NCI-H345 (cell line): ENCODE measurements at places on chromosomes 5 and 9.

DNA sequence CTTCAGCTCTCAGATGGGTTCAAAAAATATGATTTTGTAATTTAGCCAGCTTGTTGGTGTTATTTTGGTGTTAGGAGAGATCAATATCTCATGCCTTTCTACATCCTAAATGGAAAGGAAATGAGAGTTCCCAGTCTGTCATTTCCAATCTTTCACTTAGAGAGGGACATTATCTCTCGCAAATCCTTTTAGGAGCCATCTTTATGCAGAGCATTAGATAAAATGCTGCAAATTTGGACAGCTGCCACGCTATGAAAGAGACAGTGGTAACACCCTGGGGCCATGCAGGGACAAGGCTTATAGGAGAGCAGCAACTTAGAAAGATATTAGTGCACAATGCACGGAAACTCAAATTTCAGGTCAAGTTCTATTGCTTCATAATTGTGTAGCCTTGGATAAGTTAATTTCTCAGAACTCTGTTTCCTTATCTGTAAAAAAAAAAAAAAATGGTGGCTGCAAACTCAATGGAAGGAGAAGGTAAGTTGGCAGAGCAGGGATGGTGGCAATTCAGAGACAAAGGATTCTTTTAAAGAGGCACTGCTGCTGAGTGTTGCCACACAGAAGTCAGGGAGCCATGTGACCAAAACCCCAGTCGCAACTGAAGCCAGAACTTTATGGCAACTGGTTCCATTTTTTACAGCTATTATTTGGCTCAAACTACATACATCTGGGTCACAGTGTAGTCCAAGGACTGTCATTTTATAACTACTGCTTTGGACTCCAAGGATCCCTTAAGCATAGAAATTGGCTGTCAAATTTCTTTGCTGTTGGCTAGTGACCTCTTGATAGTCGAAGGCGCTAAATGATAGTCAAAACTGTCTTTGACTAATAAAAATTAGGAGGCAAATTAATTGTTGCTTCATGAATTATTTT lies 210.2 kb downstream of the FRMD3 start:
- DNase-seq: peak; percentile 4

GRCh38 chr9:4574657-4575243 lies 84.5 kb downstream of the SLC1A1 start:
- DNase-seq: no peak

DNA sequence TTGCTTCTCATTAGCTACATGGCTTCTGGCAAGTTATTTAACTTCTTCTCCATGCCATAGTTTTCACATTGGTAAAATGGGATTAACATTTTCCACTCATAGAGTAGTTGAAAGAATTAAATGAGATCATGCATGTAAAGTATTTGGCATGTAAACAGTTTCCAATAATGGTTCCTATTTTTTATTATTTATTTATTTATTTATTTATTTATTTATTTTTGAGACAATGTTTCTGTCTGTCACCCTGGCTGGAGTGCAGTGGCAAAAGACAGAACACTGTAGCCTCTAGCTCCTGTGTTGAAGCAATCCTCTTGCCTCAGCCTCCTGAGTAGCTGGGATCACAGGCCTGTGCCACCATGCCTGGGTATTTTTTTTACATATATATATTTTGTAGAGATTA lies 117.7 kb downstream of the DOCK2 start:
- DNase-seq: no peak

- no peak for DNase-seq
Measured at GRCh38 chr5:31962871-31963307, 211.2 kb downstream of the GOLPH3 start.

DNA sequence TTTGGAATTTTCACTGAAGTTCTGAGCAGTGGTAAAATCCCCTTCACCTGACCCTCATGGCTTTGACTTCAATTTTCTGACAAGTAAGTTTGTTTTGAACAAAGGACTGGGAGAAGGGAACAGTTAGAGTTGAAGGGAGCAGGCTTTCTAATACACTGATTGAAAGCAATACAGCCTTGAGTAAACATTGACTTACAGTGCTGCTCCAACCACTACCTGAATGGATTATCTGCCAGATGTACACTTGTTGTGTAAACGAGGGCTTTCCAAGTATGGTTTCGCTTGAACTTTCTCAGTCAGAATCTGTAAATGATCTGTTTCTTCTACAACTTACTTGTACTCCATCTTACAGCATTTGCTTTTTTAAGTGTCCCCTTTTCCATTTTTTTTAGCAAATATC lies 1414.9 kb upstream of the NUDT12 start:
- peak; percentile 72 for DNase-seq

DNA sequence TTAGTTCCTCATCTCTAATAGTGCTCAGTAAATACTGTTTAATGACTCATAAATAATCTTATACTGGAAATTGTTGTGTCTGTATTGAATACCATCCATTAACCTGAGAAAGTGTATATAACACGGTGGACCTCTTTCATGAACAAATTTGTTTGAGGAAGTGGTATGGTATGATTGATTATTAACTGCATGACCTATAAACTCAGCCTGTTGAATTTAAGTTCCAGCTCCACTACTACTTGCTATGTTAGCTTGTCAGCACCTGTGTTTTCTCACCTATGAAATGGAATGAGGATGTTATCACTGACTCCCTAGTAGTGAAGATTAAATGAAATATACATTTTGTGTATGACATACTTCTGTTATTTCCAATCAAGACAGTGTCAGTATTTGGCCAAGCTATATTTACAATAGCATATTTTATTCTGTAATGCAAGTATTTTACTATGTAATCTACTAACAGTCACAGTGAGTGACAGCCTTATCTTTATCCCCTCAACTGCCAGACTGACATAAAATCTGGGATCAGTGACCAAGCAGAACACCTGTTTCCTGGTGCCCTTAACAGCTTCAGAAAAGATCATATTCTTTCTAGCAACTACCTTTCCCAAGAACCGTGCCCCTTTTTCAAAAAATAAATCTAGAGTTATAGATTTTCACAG lies 77.3 kb upstream of the ITGA1 start:
- DNase-seq: no peak

DNA sequence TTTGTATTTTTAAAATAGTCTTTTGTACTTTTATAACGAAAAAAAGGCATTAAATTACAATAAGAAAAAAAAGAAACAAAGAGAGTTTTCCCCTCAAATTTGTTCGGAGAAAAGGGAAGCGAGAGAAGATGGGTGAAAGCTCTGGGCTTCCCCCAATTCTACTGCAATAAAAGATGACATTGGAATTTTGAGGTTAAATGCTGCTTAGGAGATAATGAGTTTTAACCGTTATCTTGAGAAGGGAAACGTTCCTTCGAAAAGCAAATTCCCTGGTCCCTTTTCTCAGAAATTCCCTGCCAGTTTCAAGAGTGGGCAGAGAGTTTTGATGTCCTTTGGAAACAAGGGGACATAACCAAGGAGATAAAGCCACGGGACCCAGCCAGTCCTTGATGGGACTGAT lies 18.4 kb upstream of the ERGIC1 start:
- DNase-seq: no peak

GRCh38 chr9:98880311-98881015 lies 63.2 kb upstream of the COL15A1 start:
- DNase-seq: no peak

- peak; percentile 38 for DNase-seq
Measured at GRCh38 chr5:109690242-109690974, 681 bp downstream of the MAN2A1 start.

- DNase-seq: no peak
Measured at GRCh38 chr5:124408738-124409453, 337.5 kb downstream of the ZNF608 start.

GRCh38 chr5:151605559-151605958 lies 14.4 kb upstream of the FAT2 start:
- no peak for DNase-seq

GRCh38 chr5:23528677-23529076 lies 21.3 kb downstream of the PRDM9 start:
- DNase-seq: no peak

- DNase-seq: peak; percentile 35
Measured at GRCh38 chr9:136312436-136312835, 8.5 kb upstream of the CCDC187 start.

DNA sequence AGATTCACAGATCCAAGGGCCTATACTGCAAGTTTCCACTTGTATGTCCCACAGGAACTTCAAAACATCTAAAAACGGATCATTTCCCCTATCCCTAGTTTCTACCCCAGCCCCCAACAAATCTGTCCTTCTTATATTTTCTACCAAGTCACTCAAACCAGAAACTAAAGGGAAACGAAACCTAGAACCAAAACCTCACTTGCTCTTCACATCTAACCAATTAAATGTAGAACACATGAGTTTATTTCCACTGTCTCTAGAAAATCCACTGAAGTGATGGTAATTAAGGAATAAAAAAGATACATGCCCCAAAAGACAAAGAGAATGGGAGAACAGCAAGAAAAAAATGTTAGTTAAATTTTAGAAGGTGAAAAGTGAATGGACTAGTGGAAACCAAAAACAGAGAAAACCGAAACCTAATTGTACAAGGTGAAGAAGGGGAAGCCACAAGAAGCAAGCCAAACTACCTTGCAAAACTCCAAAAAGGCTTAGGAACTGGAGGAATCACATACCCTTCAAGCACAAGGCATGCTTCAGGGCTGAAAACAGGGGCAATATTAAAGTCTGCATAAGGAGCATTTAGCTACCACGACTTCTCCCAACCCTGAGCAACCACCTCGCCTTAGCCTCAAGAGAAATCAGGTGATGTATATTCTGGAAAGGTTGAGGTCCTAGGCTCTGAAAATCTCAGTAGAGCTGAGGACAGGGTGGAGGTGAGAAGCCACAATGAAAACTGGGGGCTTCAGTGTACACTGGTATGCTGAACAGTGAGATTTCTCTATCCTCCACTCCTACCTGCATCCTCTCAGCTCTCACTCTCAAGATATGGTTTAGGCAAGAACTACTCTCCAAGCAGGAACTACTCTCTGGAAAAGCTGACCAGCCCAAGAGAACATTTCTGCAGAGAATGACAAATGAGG lies 11.1 kb downstream of the SMU1 start:
- no peak for DNase-seq

GRCh38 chr9:118419676-118420075 lies 715.5 kb downstream of the TLR4 start:
- no peak for DNase-seq

DNA sequence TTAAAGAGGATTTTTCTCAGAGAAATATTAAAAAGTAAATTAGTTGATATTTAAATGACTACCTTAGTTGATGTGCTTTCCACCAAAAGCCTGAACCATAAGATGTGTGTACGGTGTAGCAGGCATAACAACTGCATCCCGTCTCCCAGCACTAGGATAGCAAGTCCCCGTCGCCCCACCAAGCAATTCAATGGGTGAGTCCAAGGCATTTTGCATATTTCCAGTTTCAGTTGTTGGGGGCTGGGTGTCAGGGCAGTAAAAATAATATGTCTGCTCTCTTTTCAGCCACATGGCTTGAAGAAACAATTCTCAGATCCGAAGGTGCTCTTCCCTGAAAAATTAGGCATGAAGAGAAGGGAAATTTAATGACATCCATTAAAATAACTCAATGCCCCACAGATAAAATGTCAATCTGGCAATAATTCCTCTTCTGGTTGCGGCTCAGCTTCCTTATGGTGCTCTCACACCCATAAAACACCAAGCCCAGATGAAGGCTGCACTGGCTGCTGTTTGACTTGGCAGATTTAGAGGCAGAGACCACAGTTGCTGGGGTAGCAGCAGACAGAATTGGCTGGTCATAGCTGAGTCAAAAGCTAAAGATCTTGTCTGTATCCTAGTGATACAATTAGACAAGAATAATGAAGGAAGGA lies 124.4 kb upstream of the ADCY2 start:
- no peak for DNase-seq

DNA sequence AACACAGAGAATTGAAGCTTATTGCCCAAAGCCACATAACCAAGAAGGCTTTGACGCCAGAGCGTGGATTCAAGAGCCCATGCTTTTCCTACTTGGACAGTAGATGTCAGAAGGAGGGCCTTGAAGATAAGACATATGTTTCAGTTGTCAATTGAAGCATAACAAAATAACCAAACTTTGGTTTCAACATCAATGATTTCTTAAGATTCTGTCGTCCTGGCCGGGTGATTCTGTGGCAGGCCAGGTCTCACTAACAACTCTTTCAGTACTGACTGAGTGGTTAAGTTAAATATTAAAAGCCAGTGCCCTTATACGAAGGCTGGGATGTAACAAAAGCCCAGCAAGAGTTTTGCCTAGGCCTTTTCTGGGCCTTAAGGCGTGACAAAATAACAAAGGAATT lies 94.0 kb downstream of the RCL1 start:
- DNase-seq: no peak

GRCh38 chr9:135258461-135258860 lies 171.0 kb downstream of the OLFM1 start:
- no peak for DNase-seq

DNA sequence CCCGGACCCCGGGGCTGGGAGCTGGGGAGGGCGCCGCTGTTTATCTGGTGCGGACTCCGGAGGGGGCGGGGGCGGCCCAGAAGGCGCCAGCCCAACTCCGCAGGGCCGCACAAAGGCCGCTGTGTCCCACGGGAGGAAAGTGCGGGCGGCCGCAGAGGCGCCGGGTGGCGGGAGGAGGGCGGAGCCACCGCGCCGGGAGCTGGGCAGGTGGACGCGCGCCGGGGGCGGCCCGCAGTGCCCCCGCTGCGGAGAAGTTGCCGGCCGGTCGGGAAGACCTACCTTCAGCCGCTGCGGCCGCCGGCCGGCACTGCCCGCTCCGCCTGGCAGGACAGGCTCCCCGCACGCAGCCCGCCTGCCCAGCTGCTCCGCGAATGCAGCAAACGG lies 43.6 kb downstream of the NACC2 start:
- peak; percentile 30 for DNase-seq

DNA sequence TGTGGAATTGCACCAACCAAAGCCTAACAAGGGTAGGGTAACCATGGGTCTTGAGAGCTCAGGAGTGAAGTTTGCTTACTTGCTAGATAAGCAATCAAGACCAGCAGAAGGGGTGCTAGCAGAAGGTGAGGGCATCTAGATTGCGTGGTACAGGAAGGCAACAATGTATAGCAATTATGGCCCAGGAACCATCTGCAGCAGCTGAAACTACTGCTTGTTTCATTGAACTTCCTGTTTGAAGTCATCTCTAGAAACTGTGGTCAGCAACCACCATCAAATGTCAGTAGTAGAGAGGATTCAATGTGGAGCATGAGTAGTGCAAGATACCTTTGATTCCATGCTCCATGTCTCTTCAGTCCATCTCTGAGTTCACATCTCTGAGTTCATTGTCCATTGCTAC lies 462.1 kb upstream of the GRAMD2B start:
- DNase-seq: no peak

- no peak for DNase-seq
Measured at GRCh38 chr9:72158680-72159079, 9.4 kb downstream of the GDA start.

GRCh38 chr5:168217497-168217896 lies 73.9 kb upstream of the WWC1 start:
- DNase-seq: no peak
